ENCODE measurements at places on chromosomes 3 and 15. TPM values are rescaled to one million over a fixed set of nuclear protein-coding genes. Genes with fewer than 3 reads are reported as not detected.

The SHF gene
- polyA plus RNA-seq: 11.1 TPM

The CASR gene
- 0.03 TPM for polyA plus RNA-seq

The SMARCC1 gene
- polyA plus RNA-seq: 57.3 TPM

The SLC51B gene
- polyA plus RNA-seq: 1.4 TPM

The C3orf22 gene
- polyA plus RNA-seq: not detected

The UROC1 gene
- polyA plus RNA-seq: not detected

The NLGN1 gene
- 1.7 TPM for polyA plus RNA-seq

The CNTN3 gene
- polyA plus RNA-seq: 15.2 TPM

The TIMP4 gene
- 1.6 TPM for polyA plus RNA-seq

The DUOXA2 gene
- polyA plus RNA-seq: not detected

The SQOR gene
- polyA plus RNA-seq: 2.6 TPM

The SKOR1 gene
- polyA plus RNA-seq: 0.50 TPM

The SEMA5B gene
- polyA plus RNA-seq: 17.6 TPM

The FYCO1 gene
- 29.9 TPM for polyA plus RNA-seq

The CLDN11 gene
- 2.1 TPM for polyA plus RNA-seq

The SOX14 gene
- polyA plus RNA-seq: not detected

The STT3B gene
- 124 TPM for polyA plus RNA-seq

The EOMES gene
- 0.11 TPM for polyA plus RNA-seq

The TMEM212 gene
- not detected for polyA plus RNA-seq

The KBTBD8 gene
- polyA plus RNA-seq: 3.2 TPM

The CNTN6 gene
- 0.98 TPM for polyA plus RNA-seq

The STRIT1 gene
- polyA plus RNA-seq: 31.2 TPM

The BCHE gene
- polyA plus RNA-seq: 85.1 TPM

The ZBTB47 gene
- 28.4 TPM for polyA plus RNA-seq

The SPTSSB gene
- polyA plus RNA-seq: 2.5 TPM

The CERS3 gene
- polyA plus RNA-seq: 1.5 TPM
